Left ventricle myocardium inferior (tissue), 1 donor: ENCODE measurements at places on chromosomes 2 and 18. TPM values are rescaled to one million over a fixed set of nuclear protein-coding genes. Genes with fewer than 3 reads are reported as not detected.

DNA sequence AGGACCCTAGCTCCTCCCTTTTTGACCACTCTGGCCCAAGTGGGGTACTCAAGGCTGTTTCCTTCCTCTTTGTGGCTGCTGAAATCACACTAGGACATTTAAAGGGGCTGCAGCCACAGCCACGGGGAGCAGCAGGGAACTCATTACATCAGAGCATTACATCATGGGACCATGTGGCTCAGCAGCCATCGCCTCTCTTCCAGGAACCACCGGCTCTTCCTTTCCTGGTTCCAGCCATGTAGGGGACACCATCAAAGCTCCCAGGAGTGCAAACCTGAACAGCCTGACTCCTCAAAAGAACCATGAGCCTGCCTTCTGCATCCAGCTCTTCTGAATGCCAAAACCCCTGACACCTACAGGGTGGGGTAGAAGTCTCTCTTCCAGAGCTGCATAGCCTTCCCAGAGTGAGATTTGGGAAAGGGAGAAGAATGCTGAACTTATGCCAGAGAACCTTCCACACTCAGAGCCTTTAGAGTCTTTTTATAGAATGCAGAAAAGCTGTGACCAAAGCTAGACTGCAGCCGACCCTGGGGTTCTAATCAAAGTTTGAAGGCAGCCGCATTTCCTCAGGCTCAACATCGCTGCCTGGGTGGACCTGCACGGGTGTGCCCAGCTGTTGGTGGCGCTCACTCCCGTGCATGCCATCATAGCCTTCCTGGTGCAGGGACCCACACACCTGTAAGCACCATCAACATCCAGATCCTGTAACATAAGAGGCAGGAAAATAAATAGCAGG is 121.7 kb downstream of the KLHL29 start:
- no peak for DNase-seq

- DNase-seq = no peak
Observed at GRCh38 chr2:41940745-41941063, 107.1 kb upstream of the PKDCC start.

DNA sequence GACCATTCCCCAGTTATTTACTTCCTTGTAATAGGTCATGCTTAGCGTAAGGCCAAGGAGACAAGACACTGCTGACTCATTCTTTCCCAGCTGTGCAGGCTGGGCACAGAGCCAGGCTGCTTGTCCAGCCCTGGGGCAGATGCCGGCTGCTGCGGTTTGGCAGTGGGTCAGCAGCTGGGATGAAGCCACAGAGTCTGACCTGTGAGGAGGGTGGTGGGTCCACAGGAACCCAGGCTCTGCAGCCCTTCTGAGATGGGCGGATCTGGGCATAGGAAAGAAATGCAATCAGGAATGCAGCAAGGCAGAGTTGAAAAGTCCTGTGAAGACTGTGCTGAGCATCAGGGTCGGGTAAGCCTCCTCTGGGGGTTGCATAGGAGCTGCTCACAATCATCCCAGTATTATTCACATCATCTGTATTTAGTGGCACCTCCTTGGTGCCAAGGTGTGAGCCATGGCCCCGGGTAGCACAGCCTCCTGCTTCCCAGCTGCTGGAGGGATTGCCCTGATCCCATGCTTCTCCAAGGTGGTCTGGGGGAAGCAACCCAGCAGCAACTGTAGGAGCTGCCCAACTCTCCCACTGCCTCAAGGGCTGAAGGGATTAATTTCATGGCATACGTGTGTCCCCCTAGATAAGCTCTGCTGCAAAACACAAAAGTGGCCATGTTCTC is 139.0 kb downstream of the DDX1 start:
- peak; percentile 96 for DNase-seq

GRCh38 chr2:238015705-238016104 is 45.1 kb upstream of the SCLY start:
- DNase-seq = no peak

KANSL3 gene
- 31.7 TPM for total RNA-seq
